ENCODE measurements at places on chromosomes 3 and 15.

- no peak for DNase-seq
Measured at GRCh38 chr3:120040813-120041377, 53.4 kb downstream of the GSK3B start.

DNA sequence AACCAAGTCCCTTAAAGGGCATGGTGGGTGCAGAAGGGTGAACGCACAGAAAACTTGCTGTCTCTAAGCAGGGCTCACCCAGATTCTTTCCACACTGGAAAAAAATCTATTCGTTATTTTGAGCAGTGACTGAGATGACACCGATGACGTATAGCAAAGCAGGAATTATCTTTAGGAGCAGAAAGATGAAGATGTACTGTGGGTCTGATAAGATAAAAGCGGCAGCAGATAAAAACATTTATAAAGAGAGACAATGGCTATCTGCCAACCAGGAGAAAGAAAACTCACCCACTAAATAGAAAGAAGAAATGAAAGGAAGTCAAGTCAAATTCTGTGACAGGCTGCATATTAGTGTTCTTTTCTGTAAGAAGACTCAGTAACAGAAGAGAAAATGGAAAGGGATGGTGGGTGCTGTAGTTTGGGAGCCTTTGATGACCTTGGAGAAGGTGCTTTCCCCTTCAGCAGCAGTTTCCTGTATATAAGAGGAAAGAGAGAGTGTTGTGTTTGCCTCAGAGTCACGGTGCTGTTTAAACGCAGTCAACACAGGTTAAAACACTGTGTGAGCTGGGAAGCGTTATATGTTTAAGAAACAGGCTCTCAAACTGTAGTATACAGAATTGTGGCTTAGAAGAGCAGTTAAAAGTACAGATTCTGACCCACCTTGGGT is 111.6 kb downstream of the AQP9 start:
- peak; percentile 15 for DNase-seq

GRCh38 chr3:60142009-60142408 is 1092.2 kb upstream of the CFAP20DC start:
- DNase-seq, result no peak

DNA sequence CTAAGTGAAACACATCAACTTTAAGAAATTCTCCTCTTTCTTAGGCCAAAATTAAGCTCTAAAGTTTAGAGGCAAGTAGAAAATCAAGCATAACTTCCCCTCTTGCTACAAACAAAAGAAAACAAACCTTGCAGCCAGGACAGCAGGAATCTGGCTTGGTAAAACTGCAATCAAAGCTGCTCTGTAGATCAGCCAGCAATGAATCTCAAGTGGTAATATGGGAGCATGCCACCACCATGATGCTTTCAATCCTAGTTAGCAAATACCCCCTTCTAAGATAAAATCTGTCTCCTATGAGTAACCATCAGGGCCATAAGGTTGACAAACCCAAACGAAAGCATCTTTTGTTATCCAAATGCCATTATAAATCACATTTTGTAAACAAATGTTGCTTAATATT is 208.3 kb upstream of the PLSCR5 start:
- no peak for DNase-seq

DNA sequence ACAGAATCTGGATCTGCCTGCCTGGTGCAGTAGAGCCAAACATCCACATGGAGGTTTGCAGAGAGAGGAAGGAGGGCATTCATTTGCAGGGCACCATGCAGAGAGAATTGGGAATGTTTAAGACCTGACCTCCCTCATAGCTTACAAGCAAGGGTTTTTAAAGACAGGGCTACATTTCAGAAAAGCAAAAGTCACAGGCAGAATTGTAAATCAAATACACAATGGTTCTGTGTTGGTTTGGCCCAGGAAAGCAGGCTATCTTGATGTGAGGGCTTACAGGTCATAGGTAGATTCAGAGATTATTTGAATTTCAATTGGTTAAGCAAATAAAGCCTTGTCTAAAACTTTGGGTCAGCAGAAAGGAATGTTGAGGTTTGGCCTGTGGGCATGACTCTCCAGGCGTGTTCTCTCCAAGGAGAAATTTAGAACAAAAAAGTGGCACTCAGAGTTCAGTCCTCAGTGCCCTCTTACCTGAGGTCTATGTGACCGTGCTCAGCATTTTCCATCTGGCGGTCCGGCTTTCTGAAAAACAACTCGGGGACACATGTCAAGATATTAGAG is 91.5 kb downstream of the CD47 start:
- no peak for DNase-seq

- no peak for DNase-seq
Measured at GRCh38 chr3:58144478-58145325, 66.1 kb downstream of the DNASE1L3 start.

DNA sequence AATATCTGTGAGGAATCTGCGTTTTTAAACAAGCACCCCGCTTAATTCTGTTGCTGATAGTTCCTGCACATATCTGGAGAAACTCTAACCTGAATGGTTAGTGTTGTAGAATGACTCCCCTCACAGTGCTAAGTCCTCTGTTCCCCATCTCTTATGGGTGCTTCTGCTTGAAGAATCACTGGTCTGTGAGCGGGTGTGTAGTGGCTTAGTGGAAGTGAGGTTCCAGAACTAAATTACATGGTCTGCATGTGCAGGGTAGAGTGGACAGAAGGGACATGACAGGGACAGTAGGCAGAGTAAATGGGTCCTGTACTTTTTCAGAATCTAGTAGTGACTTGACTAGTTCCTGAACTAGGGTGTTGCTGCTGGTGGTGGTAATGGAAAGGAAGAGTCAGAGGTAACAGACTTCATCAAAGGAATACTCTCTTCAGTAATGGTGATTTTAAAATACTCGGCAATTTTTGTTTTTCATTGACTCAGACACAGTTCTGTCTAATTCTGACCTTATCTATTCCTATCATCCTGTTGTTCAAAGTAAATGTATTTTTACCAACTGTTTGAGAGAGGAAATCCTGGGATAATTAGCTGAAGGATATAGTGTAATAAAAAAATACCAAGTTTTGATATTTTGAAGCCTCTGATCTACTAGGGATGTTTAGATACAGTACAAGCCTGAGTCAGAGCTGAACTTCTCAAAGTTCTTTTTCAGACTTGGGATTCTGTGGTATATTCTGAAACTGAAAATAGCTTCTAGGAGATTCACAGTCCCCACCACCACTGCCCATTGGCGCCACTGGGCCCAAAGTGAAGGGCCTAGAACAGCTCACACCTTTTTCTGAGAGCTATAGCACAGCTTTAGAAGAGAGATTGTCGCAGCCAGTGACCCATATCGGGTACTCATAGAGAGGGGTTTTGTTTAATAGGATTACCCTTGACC is 55.5 kb downstream of the FNDC3B start:
- no peak for DNase-seq

DNA sequence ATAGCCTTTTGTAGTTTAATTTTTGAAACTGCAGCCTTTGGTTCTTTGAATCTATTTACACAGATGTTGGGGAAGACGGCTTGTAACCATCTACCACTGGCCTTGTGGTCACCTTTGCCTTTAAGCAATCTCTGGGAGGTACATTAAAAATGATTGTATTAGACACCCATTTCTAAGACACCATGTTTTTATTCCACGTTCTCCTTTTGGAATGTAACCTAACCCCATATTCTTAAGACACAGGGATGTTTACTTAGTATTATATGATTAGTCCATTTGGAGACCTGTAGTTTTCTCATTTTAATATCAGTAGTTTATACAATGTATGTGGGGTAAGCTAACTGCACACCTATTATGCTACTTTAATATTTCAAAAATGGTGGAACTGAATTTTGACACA is 175.1 kb upstream of the PLSCR5 start:
- no peak for DNase-seq

DNA sequence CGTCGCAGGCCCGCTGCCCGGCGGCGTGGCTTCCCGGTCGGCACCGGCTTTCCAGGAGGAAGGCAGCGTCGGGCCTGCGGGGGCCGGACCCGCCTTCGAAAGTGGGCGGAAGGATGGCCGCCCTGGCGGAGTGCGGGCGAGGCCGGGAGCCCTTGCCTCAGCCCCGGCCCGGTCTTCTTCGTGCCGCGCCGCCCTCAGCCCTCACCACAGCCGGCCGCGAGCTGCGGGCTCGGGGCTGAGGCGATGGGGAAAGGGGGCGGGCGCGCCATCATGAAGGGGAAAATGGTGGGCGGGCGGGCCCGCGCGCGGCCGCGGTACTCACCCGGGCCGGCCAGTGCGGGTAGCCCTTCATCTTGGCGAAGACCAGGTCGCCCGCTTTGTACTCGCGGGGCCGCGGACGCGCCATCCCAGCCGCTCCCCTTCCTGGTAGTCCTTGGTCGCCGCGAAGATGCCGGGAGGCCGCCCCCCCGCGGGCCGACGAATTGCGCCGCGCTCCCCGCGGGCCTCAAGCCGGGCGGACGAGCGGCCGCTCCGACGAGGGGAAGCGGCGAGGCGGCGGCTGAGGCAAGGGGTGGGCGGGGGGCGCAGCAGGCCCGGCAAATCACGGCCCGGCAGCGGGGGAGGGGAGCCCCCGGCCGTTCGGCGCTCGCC is 489 bp downstream of the HDGFL3 start:
- DNase-seq, result no peak

- DNase-seq, result no peak
Measured at GRCh38 chr3:193016437-193016901, 98.8 kb upstream of the MB21D2 start.

- DNase-seq, result no peak
Measured at GRCh38 chr15:83561661-83562060, 92.3 kb upstream of the ADAMTSL3 start.

DNA sequence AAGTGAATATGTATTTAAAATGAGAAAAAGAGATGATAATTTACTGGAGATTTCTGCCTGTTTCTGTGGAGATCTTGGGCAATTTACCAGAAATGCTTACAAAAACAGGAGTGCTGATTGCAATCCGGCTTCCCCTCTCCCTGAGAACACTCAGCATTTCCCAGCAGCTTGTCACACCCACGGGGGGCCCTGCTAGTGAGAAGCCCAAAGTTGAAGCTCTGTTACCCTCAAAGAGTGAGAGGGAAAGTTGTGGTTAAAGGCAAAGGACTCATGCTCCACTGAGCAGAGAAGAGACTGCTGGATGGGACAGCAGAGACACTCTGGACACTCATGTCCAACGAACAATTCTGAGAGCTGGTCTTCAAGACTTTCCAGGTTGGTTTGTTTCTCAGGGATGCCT is 2.9 kb downstream of the MCTP2 start:
- no peak for DNase-seq

DNA sequence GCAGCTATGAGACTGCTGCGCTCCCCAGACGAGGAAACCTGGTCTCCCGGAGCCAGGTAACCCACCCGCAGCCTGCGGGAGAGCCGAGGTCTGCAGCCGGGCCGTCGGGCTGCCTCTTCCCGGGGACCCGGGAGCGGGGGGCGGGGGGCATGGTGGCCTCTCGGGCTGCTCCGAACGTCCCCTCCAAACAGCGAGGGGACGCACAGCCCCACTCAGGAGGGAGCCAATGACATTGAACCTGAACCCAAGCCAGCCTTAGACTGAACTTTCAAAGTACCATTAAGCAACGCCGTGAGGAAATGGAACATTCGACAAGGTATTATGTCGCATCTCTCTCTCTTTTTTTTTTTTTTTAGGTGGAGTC is 29.8 kb upstream of the ALDH1A3 start:
- no peak for DNase-seq

GRCh38 chr3:38644662-38645053 is 4.8 kb downstream of the SCN5A start:
- DNase-seq, result no peak

DNA sequence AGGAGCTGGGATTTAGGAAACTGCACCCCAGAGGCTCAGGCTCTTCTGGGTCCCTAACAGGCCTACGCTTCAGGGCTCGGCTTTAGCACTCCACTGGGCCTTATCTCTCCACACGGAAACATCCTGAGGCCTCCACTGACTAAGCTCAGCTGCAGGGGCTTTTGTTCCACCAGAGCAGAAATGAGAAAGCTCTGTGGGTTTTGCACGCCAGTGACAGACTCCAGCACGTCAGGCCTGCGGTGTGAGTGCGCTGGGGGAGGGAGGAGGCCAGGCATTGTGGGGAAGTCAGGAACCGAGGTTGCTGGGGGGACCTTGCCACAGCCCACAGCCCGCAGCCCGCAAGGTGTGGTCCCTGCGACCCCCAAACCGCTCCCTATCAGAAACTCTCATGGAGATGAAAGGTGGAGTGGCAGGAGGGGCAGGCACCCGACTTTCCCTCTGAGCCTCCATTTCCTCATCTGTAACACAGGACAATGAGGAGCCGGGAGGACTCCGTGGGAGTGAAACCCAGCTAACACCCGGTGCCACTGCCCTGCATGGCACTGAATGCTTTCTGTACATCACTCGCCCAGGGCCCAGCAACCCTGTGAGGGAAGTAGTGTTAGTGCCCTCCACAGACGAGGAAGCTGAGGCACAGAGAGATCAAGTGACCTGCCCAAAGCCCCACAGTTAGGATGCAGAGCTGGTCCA is 106.5 kb downstream of the TPRA1 start:
- DNase-seq, result no peak

DNA sequence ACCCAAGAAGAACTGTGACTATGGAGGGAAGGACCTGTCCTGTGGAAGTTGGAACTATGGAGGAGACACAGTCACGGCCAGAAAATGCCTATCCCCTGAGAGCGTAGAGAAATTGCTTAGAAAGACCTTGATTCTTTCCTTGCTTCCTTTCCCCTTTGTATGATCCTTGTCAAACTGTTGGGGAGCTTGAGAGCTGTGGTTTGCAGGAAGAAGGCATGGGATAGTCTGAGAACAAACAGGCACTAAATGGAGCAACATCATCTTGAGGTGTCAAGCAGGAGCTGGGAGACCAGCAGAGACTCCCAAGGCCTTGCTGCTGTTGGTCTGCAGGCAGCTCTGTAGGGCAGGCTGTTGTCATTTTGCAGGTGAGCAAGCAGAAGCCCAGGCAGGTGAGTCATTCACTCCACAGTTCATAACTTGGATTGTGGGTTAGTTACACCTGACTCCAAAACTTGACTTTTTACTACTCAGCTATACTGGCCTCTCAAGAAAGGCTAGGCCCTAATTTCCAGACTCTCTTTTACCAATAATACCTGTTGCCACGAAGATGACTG is 298.9 kb downstream of the LRTM1 start:
- no peak for DNase-seq

DNA sequence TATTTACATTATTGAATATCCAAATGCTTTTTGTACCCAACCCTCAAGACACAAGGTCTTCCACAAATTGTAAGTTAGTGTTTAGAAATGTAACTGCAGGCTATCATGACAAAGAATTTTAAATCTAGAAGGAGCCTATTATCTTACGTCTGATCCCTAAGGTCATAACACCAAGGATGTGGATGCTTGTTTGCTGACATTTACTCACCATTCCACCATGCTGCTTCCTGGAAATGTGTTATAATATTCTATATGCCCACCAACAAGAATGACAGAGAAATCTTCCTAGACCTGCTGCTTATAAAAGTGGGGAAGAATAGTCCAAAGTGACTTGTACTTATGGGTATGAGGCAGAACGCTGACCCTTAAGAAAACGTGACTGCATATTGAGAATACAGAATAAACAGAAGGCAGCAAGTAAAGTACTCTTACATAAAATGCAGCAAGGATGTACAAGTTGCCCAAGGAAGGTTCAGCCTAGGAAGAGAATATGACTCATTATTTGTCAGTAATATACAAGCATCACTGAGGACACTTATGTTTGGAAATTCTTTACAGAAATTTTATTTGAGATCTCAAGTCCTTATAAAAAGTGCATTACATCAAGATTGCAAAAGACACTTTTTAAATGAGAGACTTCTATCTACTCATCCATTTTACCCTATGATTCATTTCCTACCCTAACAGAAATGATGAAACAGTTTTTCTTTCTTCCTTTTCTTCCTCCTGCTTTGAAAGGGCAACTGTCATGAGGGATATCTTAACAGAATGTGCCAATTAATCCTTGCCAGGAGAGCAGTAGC is 59.6 kb downstream of the ESYT3 start:
- peak; percentile 30 for DNase-seq

- peak; percentile 98 for DNase-seq
Measured at GRCh38 chr15:31262901-31263671, 63.5 kb upstream of the KLF13 start.

- no peak for DNase-seq
Measured at GRCh38 chr3:173238091-173238490, 97.1 kb upstream of the SPATA16 start.
